ENCODE measurements at places on chromosomes 16 and 17.
A peak's percentile ranks its signal among the peaks of the same experiment; 100 is the strongest.

- DNase-seq: no peak
These were observed 120.2 kb downstream of the METRNL start for GRCh38 chr17:83199500-83200201.

DNA sequence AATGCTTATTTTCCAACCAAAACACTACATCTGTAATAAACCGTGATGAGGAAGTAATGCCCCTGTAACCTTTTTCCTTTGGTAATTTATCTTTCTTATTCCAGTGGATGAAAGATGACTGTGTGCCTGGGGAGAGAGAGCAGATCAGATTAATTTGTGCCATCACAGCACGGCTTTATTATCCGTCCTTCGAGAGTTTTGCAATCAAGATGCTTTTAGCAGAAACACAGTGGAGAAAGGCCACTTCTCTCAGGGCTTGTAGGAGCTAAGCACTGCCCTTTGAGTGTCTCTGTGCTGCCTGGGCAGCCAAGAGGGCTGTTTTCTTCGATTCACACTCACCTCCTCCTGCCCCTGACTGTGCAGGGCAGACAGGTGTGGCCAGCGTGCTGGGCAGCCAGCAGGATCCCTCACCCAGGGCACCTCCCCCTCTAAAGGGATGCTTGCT lies 190.2 kb downstream of the PRKCA start:
- no peak for DNase-seq

GRCh38 chr17:9628509-9628908 lies 16.8 kb upstream of the USP43 start:
- no peak for DNase-seq

- no peak for DNase-seq
These were observed 23.6 kb downstream of the ZNF469 start for GRCh38 chr16:88406096-88407041.

DNA sequence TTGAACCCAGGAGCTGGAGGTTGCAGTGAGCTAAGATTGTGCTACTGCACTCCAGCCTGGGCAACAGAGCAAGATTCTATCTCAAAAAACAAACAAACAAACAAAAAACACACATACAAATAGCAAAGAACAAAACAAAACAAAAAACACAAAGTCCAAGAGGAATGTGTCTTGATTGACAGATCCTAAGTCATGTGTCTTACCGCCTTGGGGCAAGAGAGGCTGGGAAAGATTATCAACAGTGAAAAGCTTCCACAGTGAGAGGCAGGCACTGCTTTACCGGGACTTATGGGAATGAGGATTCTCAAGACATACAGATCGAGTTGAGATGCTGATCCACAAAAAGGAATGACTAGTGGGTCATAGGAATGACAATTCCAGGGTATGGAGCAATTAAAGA lies 62.7 kb upstream of the GAS7 start:
- no peak for DNase-seq

GRCh38 chr16:57039148-57039812 lies 49.9 kb downstream of the NLRC5 start:
- no peak for DNase-seq

GRCh38 chr16:83552228-83552627 lies 255.6 kb upstream of the HSBP1 start:
- DNase-seq: no peak

- DNase-seq: no peak
These were observed 156.4 kb downstream of the ZNF18 start for GRCh38 chr17:11840831-11841230.

DNA sequence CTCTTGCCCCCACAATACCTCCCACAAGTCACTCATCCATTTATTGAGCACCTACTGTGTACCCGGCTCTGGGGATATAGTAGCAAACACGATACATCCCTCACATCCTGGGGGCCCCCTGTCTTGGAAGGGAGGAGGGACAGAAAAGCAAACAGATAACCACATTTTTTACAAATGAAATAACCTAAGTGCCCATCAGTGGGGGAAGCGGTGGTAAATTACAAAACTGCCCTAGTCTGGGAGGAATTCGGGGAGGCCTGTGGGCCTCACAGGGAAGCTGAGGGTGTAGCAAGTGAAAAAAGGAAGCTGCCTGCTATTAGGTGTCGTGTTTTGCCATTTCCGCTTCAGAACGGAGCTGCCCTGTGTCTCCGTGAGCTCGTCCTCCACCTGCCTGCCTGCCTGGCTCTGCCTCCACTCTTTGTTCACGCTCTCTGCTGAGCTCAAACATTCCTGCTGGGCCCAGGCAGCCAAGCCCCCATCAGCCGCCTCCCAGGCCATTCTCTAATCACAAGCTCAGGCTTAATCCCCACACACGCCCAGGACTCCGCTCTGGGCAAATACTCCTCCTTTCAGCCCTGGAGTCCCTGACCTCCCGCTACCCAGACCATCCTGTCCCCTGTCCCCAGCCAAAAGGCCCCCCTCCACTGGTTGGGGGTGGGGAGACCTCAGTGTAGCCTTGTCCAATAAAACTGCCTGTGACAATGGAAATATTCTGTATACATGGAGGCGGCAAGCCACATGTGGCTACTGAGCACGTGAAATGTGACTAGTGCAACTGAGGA lies 10.2 kb upstream of the SEC14L5 start:
- no peak for DNase-seq

DNA sequence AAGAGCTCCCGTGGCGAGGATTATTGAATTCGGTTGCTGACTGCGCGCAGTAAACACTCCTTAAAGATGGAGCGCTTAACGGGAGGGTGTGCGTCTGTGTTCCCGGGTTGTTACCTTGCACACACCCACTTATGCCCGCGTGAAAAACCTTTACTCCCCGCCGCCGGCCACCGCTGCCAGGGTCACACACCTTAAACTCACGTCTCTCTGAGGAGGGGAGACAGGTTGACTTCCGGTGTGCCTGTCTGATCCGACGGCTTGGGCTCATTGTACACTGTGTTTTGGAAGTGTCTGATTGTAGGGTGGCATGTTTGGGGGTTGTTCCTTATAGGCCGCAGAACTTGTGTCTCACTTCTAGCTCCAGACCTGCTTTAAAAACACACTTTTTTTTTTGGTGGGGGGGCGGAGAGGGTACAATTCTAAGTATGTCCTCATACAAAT lies 66.8 kb downstream of the KPNA2 start:
- no peak for DNase-seq

- DNase-seq: peak; percentile 15
These were observed 4.7 kb downstream of the COQ7 start for GRCh38 chr16:19071811-19072777.

DNA sequence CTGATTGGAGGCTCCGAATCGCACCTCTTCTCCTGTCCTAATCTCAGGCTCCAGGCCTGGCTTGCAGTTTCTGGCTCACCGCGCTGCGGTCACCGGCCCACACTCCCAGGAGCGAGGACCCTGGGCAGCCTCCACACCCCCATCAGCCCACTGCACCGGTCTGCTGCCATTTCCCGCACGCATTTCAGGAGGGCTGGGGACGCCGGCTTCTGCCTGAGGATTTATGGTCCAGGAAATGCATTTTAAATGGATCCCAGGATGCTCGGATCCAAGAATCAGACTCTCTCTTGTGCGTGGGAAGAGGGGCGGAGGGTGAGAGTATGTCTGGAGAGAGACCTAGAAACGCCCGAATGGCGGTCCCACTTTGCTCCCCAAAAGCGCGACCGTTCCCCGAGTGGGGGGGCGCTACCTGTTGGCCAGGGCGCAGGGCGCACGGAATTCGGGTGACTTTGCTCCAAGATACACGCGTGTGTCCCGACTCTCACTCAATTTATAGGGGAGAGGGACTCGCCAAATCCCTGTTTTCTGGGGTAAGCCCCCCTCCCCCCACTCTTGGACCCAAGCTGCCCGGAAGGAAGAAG lies 817 bp upstream of the JPH3 start:
- no peak for DNase-seq

DNA sequence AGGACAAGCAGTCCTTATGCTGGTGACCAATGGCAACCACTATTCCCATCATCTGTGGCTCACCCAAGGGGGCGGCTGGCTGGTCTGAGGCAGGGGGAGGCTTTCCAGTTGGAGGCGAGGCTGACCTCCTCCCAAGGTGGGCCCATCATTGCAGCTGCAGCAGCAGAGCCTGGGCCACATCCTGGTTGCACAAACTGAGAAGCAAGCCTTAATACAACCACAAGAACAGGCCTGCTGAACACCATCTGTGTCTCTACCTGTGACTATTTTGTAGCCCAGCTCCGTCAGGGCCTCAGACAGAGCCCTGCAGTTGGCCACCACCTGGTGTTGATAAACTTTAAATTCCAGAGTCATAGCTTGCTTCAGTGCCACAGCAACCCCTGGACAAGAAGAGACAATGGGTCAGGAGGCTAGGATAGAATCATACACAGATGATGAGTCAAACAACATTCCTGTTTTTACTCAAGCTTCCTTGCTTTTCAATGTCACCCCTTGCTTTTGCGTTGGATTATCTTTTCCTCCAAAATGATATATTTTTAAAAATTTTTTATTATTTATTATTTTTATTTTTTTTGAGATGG lies 17.9 kb downstream of the SMCR8 start:
- DNase-seq: no peak

DNA sequence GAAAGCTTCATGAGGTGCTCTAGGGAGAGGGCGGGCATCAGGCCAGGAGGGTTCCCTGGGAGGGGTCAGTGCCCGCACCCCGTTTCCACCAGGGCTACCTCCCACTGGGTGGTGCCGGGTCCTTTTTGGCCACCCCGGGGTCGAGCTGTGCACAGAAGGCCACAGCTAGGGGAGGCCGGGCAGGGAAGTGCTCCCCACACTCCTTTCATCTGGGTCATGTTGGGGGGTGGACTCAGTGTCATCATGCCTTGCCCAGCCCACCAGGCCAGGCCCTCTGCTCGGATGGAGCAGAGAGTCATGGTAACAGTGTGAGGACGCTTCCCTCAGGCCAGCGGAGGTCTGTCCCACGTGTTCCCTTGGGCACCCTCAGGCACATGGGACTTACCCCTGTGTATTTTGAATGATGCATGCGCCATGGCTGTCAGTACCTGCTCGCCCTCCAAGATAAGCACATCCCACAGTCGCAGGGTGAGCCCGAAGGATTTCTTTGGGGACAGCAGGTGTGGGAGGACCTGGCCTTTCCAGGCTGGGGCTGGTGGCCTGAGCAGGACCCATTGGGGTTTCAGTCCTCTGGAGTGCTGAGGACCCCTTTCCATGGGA lies 46.4 kb downstream of the TNFRSF13B start:
- no peak for DNase-seq

- no peak for DNase-seq
These were observed 12.2 kb downstream of the MYH13 start for GRCh38 chr17:10360578-10360977.

GRCh38 chr17:50100480-50100883 lies 5.3 kb downstream of the PDK2 start:
- DNase-seq: no peak

Data from activated CD4-positive, alpha-beta T cell treated with anti-CD3 and anti-CD28 coated beads for 1 hour (primary cell).